Naive thymus-derived CD4-positive, alpha-beta T cell (primary cell): ENCODE measurements at places on chromosomes 6 and 20. TPM values are rescaled to one million over a fixed set of nuclear protein-coding genes. Genes with fewer than 3 reads are reported as not detected.

- DNase-seq = no peak
These were observed 5.7 kb upstream of the TNXB start for GRCh38 chr6:32114796-32115195.

DNA sequence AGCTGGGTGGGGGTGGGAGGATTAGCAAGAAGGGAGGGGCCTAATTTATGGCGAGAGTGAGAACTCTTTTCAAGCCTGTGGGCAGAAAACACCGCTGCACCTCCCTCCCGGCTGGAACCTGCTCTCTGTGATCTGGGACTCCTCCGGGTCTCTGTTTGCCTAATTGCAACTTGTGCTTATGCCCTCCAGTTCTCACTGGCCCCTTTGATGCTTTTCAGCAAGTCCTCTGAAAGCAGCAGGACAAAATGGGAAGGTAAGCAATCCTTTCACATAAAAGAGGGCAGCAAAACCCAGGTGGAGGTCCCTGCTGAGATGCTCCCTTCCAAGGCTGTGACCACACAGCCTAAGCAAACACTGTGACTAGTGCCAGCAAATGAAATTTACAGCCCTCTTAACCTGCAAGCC lies 523.0 kb upstream of the FLRT3 start:
- no peak for DNase-seq

DNA sequence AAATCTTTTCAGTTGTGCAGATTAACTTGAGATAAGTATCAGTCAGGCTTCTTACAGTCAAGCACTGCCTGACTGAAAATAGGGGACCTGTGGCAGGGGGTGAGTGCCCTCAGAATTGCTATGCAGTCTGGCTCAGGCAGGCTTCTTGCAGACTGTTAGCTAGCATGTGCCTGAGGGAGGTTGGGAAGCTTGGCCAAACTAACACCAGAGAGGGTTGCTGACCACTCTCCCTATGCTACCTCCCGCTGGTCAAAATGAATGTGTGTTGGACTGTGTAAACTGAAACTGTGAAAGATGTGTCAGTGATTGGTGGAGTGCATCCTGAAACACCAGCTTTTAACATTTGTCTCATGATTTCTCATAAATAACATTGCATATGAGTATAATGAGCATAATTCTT lies 622.3 kb upstream of the IMPG1 start:
- no peak for DNase-seq

DNA sequence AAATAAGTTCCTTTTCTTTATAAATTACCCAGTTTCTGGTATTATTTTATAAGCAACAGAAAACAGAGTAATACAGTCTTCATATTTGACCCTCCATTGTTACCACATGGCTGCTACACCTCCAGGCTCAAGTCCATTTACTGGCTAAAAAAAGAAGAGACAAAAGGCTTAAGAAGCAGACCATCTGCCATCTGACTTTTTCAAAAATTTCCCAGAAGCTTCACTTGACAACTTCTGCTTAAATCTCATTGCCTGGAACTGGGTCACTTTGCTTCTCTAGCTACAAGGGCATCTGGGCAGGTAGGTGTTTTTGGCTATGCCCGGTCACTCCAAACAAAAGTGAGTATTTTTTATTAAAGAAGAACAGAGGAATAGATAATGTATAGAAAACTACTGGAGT lies 118.0 kb downstream of the GRM1 start:
- no peak for DNase-seq

- peak; percentile 89 for DNase-seq
These were observed 60.0 kb downstream of the TRIM27 start for GRCh38 chr6:28863604-28864325.

DNA sequence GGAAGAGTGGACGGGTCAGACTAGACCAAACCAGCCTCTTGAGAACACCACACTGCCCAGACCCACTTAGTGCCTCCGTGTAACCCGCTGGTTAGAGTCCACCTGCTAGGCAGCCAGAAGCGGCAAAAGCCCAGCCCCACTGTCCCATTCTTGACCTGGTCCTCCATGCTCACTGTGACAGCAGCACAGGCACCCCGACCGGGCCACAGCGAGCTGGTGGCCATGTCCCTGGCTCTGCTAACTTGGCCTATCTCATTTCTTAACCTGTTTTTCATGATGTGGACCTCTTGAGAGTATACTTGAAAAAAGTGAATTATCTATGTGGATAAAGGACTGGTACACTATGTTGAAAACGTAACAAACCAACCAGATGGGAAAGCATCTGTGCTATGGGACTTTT lies 44.9 kb upstream of the TMEM181 start:
- no peak for DNase-seq

DNA sequence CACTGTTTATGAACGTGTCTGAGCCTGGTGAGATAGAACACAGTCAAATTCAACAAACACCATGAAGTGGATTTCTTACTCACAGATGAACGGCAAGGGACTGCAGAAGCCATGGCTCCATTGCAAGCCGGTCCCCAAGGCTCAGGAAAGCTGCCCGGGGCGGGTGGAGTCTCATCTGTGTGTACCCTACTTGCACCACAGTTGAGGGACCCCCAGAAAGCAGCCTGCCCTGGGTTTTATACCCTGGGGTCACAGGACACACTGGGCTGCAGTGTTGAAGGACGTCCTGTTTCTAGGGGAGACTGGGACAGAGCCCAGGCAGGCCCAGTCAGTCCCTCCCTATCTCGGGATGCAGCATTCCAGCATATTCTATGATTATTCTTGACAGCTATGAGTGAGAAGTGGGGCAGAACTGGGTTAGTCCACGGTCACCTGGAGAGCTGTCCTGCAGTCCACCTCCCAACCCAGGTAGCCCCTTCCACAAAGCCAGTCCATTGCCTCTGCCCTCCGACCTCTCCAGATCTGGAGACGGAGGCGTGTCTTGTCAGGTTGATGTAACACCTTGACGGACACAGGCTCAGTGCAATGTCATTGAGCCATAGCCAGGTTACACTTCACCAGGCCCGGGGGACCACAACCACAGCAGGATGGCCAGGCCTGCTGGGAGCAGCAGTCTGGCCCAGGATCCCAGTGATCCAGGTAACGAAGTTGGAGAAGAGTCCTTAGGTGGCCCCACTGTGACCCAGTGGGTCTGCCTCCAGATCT lies 35.5 kb downstream of the WRNIP1 start:
- no peak for DNase-seq

DNA sequence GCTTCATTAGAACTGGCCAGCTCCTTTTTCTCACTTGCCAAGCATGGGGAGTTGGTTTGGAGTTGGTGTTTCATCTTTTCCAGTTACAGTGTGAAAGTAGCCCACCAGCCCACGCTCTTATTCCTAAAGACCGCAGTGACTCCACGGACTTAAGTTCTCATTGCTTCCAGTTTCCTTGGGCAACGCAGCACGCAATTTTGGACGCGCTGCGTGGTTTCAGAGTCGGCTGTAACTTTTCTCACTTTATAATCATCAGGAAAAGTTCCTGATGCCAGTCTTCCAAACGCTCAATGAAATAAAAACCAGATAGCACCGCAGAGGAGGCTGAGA lies 381 bp upstream of the PEX7 start:
- DNase-seq = no peak

- no peak for DNase-seq
These were observed 24.7 kb upstream of the GFOD1 start for GRCh38 chr6:13511913-13512717.

DNA sequence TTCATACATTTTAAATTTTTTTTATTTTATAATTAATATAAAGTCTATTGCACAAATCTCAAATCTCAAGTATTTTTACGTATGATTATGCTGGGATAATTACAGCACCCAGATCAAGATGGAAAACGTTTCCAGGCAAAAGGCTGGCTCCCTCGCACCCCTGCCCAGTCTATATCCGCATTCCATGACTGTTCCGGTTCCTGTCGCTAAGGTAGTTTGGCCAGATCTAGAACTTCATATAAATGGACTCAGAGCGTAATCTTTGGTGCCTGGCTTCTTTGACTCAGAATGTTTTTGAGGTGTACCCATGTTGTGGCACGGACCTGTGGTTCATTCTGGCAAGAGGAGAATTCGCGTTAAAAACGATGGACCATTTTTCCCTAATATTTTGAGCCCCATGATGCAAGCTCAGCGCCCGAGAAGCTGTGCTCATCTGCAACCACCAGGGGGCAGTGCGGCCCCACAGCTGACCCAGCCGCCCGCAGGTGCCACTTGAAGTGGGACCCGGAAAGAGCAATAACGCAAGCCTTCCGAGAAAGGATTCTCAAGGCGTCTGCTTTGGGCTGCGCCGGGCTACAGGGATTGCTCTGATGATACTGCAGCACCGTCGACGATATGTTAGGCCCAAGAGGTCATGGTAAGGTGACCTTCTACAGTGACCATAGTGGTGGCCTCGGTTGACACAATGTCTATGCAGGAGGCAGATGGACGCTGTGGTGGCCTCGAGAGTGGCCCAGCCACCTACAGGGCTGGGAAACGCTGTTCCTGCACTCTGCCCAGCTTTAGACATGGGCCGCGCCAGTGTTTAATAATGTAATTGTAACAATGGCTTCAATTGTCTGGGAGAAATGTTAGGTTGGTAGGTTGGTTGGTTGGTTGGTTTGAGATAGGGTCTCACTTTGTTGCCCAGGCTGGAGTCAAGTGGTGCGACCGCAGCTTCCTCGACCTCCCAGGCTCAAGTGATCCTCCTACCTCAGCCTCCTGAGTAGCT lies 160.1 kb downstream of the ZMYND8 start:
- peak; percentile 62 for DNase-seq

DNA sequence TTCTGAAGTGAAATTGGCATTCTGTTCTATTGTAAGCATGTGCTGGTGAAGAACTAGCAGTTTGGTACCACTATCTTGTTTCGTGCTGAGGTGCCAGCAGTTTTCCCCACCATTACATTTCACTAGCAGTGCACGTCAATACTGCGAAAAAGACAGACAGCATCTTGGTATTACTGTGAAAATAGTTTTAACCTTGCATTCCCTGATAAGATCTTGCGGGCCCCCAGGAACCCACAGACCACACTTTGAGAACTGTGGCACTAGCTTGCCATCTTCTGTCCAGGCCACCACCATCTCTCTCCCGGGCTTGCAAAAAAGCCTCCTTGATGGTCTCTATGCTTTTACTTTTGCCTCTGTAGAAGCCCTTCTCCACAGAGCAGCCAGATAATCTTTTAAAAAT lies 185.7 kb downstream of the BACH2 start:
- DNase-seq = peak; percentile 51

- DNase-seq = no peak
These were observed 38.7 kb downstream of the NCR2 start for GRCh38 chr6:41373919-41374617.

GRCh38 chr20:37484331-37484730 lies 36.7 kb upstream of the NNAT start:
- DNase-seq = no peak

- DNase-seq = peak; percentile 31
These were observed at the start of gene HRH3 for GRCh38 chr20:62219992-62220665. HRH3 (minus strand) TSS chr20:62220278; CDS start chr20:62219970, 308 bp downstream.

GRCh38 chr6:17938901-17939300 lies 48.5 kb downstream of the KIF13A start:
- DNase-seq = no peak

DNA sequence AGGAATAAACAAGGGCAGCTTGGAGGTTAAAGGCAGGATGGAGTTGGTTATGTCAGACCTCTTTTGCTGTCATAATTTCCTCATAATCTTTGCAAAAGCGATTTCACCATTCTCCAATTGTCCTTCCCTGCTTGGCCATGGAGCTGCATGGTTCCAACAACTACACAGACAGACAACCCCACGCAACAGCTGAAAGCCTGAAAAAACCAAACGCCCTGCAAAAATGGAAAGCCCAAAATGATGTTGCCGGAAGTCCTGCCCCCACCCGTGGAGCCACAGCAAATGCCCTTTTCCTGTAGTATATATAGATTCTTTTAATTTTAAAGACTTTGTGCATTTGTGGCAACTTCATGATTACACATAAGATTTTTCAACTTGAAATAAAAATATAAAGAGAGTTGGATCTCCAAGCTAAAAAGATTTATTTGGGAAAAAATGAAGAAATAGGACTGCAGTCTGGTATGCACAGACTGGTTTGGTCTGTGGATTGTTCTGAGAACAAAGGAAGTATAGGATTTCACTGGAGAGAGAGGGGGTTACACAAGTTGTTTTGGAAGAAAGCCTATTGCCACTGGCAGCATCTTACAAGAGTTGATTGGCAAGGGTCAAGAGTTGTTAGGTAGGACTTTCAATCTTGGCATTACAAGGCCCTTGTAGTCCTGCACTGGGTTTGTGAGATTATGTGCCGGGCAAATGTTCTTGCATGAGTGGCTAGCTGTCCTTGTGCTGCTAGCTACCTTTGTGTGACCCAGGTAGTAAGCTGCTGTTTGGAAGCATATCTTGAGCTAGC lies 190.0 kb downstream of the C6orf118 start:
- DNase-seq = no peak

DNA sequence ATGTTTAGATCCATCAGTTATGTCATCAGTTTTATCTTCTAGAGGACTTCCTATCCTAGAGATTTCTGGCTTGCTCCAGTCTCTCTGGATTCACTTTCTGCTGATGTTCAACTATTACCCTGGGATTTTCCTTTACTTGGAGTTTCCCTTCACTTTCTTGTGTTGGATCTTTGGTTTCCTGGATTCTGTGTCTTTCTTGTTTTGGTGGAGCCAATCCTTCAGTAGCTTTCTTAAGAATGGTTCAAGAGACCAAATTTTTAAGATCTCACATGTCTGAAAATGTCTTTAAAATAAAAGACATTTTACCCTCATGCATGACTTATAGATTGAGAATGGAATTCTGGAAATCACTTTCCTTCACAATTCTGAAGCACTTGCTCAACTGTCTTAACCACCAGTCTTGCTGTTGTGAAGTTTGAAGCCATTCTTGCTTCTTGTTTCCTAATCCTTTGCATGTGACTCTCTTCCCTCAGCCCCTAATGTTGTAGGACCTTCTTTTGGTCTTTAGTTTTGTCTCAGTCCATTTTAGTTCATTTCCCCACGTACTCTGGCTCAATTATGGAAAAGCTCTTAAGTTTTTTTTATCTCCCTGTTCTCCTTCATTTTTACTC lies 87.9 kb downstream of the ARID1B start:
- no peak for DNase-seq

DNA sequence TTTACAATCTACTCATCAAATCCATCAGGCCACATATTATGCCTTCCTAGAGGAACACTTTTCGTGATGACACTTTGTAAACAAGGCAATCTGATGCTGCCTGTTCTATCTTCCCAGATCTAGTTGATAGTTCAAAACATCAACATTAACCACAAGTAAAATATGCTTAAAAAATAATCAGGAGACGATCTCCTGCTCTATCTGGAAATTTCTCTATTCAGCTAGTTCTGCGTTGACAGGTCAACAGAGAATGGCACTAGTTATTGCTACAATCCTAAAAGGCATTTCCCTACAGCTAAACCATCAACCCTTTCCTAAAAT lies 2.1 kb downstream of the B4GALT5 start:
- no peak for DNase-seq

- DNase-seq = no peak
These were observed 15.6 kb upstream of the BPHL start for GRCh38 chr6:3102875-3103274.

The CAGE1 gene
- total RNA-seq = 0.17 TPM in 1 of 2 replicates, not detected in the other

The TSBP1 gene
- not detected for total RNA-seq

The GSTA2 gene
- total RNA-seq = not detected

The MRPS26 gene
- total RNA-seq = 29.5 TPM

The PAK5 gene
- total RNA-seq = not detected

The SLC25A27 gene
- total RNA-seq = 1.8 TPM

The ISM1 gene
- total RNA-seq = 2.8 TPM

The NQO2 gene
- 22.6 TPM for total RNA-seq

The SMLR1 gene
- not detected for total RNA-seq
